ENCODE measurements at places on chromosomes 2 and 18.

- no peak for DNase-seq
These were observed 171.0 kb upstream of the SIX3 start for GRCh38 chr2:44770221-44771195.

GRCh38 chr2:144681389-144681788 lies 161.5 kb upstream of the ZEB2 start:
- no peak for DNase-seq

DNA sequence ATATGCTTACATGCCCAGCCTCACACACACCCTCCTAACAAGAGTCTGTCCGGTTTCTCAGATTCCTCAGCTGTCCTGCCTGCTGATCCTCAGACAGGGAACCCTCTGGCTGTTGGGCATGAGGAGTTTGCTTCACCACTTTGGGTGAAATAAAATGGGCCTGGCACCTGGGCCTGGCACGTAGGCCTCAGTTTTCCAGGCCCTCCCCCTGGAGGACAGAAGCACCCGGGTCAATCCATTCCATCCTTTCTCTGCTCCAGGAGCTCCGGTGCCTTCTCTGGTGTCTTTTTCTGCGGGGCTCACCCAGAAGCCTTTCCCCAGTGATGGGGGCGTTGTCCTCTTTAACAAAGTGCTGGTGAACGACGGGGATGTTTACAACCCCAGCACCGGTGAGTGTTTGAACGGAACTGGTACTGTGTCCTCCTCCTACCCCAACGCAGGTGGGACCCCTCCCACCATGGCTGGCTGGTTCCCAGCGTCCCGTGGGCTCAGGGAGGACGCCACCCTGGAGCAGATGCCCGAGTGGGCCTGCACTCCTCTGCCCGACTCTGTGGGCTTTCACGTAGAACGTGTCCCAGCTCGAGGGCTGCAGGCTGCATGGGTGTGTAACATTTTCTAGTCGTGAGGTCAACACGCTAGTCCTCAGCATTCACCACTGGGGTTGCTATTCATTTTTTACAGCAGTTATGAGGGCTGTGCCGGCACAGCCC lies 62.8 kb downstream of the EMILIN2 start:
- no peak for DNase-seq

DNA sequence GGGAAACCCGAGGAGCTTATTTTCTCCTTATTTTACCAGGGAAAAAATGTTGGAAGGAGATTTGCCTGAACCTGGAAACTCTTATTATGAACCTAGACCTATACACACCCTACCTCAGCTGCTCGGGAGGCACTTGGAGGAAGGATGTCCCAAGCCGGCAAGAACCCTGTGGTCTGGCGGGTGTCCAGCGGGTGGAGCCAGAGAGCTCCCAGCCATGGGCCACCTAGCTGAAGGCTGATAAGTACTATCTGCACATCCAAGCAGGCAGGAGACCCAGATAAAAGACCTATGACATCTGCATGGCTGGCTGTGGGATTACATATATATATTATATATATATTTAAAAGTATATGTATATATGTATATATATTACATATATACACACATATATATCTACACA lies 1.1 kb upstream of the SLC14A1 start:
- DNase-seq: peak; percentile 31

DNA sequence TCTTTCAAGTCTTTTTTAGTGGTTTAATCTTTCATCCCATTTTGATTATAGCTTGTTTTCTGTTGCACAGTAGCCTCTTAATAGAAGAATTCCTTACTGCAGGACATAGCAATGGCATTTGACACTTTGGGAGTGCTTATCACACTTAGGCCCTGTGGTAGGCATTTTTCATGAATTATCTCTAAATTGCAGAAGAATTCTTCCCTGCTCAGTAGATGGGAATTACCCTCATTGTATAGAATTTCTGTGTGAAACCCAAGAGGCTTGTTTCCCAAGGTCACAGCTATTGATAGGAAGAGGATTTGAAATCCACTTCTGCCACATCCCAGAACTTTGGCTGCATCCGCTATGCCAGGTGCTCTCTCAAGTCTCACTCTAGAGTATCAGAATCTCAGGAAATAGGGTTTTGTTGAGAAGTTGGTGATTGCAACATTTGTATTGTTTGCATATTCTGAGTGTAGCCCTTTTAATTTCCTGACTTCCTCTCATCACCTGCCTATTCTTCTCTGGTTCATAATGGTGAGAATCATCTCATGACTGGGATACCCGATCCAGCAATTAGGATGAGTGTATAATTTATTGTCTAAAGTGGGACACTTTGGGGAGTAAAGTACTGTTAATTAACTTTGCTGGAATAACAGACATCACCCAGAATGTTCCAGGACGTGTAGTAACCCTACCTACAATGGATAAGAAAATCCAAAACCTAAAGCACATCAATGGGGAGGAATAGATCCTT lies 255.2 kb upstream of the RASGRP3 start:
- DNase-seq: no peak

DNA sequence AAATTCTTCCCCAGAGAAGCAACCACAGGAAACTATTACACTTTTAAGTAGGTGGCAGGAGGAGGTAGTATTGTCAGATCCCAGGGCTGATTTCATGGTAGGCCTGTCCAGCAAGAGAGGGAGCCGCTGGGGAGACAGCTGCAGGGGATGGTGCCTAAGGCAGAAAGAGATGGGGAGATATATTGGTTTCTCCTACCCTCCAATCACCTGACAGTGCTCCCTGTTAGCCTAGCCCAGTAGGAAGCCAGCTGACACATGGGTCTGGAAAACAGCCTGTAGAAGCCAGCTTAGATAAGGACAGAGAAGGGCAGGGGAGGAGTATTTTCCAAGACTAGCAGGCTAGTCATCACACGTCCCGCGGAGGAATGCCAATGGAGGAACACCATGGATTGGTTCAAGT lies 8.2 kb upstream of the SPOPL start:
- DNase-seq: no peak

DNA sequence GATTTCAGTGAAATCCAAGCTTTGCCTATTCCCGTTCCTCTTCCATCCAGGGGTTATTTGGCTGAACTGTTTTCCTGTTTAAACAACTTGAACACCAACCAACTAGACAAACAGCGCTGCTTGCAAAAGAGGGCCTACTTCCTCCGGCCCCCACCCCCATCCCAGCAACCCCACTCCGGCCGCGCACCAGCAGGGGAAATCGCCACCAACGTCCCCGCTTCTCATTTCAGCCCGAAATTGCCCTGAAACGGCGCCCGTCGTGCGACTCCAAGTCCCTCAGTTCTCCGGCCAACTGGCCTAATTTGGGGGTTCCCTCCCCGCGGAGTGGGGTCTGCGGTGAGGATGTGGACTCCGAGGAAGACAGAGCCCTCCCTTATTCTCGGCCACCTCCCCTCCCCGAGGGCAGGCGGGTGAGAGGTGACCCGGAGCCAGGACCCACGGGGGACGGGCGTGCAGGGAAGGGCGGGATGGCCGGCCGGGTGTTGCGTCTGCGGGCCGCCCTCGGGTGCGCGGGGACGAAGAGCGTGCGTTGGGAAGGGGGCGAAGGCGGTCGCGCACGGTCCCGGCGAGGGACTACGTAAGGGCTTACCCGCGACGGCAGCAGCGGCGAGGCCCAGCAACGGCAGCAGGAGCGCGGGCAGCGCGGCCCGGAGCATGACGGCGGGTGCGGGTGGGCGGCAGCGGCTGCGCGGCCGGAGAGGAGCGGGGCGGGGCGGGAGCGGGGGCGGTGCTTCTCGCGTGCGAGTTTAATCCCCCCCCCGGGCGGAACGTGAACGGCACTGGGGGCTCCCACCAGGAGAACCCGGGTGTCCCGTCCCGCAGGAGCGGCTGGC lies at the start of gene CD302:
TSS of gene CD302 (minus strand) at position 666 of the 833 bp plus-strand sequence. CDS start at position 656, 10 bp downstream.
- peak; percentile 35 for DNase-seq

- DNase-seq: no peak
These were observed 104.7 kb downstream of the THADA start for GRCh38 chr2:43491065-43491639.

- DNase-seq: no peak
These were observed 124.2 kb upstream of the ZNF516 start for GRCh38 chr18:76619261-76619620.

- DNase-seq: no peak
These were observed 43.6 kb upstream of the MAP2 start for GRCh38 chr2:209380293-209380692.

GRCh38 chr18:57210716-57211411 lies 64.0 kb downstream of the BOD1L2 start:
- DNase-seq: no peak

GRCh38 chr2:198236338-198236737 lies 431.9 kb downstream of the PLCL1 start:
- no peak for DNase-seq

- no peak for DNase-seq
These were observed 339.2 kb upstream of the HNRNPA3 start for GRCh38 chr2:176873403-176873802.

GRCh38 chr18:79818631-79819030 lies 20.9 kb downstream of the KCNG2 start:
- no peak for DNase-seq

GRCh38 chr2:241108271-241109209 lies 6.5 kb upstream of the MTERF4 start:
- DNase-seq: no peak

- DNase-seq: no peak
These were observed 213.0 kb upstream of the TMEFF2 start for GRCh38 chr2:192407692-192408091.

DNA sequence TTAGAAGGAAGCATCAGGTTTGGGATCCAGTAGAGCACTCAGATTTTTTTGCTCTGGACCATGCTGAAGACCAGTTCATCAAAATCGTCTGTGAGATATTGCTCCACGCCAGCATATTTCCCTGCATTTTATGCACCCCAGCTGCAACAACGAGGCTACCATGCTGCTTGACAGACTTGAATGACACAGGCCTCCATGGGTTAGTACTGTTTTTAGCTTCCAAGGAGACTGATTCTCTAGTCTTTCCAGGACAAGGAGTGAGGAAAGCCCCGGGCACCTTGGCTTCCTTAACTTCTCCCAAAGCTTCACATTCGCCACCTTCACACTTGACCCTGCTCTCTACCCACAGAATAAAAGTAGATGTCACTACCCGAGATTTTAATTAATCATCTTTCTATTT lies 17.5 kb downstream of the BOD1L2 start:
- DNase-seq: no peak

DNA sequence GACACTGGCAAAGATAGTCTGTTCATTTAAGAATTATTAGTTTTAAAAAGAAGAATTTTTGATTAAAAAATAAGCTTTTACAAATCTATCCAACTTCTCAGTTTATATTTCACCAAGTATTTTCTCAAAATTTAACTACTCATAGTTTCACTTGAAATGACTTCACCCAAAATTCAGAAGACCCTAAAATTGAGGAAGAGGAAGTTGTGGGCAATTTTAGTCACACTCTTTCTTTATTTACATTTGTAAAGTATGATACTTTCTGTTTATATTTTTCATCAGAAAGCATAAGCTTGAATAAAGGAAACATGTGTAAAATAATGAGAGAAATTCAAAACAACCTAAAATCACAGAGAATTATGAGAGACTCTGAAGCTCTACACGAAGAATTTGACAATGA lies 278.8 kb upstream of the MEIS1 start:
- DNase-seq: no peak

- no peak for DNase-seq
These were observed 41.4 kb downstream of the RAD51AP2 start for GRCh38 chr2:17476830-17477229.

GRCh38 chr18:44911773-44912172 lies 231.1 kb downstream of the SETBP1 start:
- no peak for DNase-seq

GRCh38 chr2:95158891-95159619 lies 593 bp downstream of the ZNF514 start:
- peak; percentile 18 for DNase-seq

DNA sequence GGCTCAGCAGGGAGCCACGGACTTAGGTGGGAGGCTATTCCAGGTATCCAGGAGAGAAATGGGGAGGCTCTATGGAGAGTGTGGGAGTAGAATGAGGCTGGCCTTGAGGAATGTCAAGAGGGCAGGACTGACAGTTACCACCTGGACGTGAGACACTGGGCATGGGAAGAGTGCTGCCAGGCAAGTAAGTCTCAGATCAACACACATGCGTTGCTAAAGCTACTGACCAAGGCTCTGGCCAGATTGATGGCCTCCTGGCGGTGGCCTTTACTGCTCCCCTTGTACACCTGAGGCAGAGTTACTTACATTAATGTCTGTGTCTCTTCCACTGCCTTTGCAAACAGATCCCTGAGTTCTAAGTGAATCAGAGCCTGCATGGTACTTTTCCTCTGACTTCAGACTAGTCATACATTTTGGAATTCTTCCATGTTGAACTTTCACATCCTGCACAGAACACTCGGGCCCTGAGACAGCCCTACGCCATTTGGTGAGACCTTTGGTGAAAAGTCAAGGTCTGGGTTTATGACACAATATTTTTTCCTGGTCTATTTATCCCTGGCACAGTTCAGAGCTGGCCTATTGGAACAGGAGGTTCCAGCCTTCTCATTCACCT lies 398.8 kb upstream of the TRIB2 start:
- DNase-seq: no peak

GRCh38 chr2:141929331-141930252 lies 201.2 kb downstream of the LRP1B start:
- no peak for DNase-seq

DNA sequence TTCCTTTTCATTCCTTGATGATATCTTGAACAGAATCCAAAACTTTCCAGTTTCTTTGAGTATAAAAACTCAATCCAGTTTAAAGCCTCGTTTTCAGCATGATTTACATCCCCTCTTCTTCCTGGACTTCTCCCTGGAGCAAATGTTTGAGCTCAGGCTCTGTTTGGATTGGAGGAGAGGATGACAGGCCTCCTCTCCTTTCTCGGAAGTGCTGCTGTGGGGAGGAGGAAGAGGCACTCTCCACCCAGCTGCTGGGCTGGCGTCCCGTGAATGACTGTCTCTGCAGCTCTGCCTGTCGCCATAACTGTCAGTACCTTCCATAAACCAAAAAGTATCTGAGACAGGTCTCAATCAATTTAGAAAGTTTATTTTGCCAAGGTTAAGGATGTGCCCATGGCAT lies 238.2 kb upstream of the AGAP1 start:
- no peak for DNase-seq

GRCh38 chr2:192535956-192536921 lies 341.5 kb upstream of the TMEFF2 start:
- no peak for DNase-seq

DNA sequence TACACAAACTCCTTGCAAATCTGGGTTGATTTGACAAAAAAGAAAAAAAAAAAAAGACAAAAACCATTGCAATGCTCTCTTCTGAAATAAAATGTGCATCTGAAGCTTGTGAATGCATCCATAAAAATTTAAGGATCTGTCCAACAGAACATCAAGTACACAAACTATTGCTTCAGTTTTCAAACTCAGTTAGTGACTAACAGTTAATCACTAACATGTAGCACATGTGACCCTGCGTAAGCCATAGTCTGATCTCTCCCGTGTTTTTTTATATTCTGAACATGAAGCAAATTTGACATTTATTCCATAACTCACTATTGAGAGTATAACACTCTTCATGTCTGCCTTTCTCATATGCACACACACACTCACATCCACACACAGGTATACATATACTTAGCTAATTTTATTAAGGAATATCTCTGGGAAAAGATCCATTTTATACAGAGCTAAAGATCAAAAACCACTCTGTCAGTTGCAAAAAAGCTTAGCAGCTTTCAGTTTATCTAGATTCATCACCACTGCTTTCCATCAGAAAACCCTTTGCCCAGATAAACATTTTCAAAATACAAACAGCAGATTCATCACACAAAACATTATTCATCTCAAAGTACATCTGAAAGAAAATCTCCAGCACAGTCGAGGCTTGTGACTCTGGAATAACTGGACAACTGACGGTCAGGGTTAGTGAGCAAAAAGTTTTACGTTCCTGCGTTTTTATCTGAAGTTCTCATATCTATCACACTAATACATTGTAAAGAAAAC lies 1000.4 kb upstream of the ACVR2A start:
- DNase-seq: no peak

- DNase-seq: no peak
These were observed 1145.3 kb upstream of the CHAC2 start for GRCh38 chr2:52622266-52622665.

Measured in neuronal stem cell (in vitro differentiated cells).